ENCODE measurements at places on chromosomes 6 and 20.
A peak's percentile ranks its signal among the peaks of the same experiment; 100 is the strongest.

- no peak for ATAC-seq
Observed at GRCh38 chr6:108253241-108253640, 7.6 kb downstream of the SNX3 start.

DNA sequence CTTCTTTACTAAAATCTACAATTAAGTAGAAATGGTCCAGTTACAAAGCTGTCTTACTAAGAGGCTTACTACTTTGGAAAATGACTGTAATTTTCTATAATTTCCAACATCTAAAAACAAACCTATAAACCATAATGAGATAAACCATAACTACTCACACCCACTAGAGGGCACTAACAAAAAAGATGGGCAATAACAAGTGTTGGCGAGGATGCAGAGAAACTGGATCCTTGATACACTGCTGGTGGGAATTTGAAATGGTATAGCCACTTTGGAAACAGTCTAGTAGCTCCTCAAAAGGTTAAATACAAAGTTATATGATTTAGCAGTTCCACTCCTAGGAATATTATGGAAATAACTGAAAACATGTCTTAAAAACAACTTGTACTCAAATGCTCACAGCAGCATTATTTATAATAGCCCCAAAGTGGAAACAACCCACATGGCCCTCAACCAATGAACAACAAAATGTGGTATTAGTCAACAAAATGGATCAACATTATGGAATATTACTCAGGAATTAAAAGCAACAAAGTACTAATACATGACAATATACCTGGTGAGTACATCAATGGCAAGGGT lies 50.6 kb downstream of the GJA10 start:
- peak; percentile 15 for ATAC-seq

DNA sequence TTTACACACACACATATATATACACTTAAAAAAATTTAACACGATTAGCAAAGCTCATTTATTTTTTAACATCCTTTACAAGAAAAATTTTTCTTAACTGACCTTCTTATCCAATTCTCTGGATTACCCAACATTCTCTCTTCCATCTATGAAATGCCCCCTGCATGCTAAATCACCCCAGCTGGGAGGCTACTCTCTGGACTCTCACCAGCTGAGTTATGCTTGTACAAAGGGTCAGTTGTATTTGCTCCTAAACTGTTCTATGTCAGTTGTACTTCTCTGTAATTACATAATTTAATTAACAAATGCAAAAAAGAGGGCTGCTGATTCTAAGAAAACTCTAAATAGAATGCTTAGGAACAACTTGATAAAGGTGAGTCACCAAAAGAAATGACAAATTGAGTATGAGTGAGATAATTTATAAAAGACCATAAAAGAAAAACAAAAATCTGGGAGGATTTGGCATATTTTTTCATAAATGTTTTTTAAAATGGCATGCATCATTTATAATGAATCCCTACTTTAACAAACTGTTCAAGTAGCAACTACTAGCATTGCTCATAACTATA lies 120.5 kb downstream of the KIF13A start:
- no peak for ATAC-seq

GRCh38 chr6:3742426-3743344 lies 8.8 kb downstream of the PXDC1 start:
- ATAC-seq = peak; percentile 85

- no peak for ATAC-seq
Observed at GRCh38 chr6:116083052-116083451, 17.6 kb upstream of the NT5DC1 start.

GRCh38 chr6:37106982-37107491 lies 62.9 kb upstream of the PIM1 start:
- ATAC-seq = no peak

DNA sequence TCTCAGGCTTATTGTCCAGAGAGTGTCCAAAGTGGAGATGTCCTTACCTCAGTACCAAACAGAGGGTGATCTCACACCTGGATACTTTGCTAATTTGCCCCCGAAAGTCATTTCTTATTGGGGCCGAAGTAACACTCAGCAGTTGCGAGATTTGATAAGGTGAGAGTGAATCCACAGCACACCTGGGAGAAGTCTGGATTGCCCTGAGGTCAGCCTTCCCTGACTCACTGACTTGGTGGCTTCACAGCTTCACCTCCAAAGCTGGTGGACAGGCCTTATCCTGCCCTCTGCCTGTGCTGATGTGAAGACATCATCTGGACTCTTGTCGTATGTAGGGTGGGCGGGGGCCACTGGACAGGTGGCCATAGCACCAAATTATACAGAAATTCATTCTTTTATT lies 101.9 kb upstream of the ARMC2 start:
- no peak for ATAC-seq

GRCh38 chr6:125918681-125919566 lies 37.6 kb upstream of the HINT3 start:
- ATAC-seq = peak; percentile 91

DNA sequence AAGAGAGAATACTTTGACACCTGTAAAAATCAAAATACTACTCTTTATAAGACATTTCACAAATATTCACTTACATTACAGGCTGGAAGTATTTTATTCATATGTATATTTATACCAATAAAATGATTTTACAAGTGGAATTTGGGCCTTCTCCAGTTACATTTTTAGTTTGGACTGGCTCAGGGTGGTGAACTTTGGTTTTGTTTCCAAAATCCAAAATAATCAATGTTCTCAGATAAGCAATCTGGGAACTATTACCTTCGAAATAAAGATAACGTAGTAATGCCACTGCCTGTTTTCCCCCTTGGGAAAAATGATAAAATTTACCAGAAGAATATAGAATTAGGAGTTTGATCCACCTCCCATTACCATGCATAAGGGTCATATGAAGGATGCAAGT lies 31.6 kb upstream of the SCGN start:
- no peak for ATAC-seq

DNA sequence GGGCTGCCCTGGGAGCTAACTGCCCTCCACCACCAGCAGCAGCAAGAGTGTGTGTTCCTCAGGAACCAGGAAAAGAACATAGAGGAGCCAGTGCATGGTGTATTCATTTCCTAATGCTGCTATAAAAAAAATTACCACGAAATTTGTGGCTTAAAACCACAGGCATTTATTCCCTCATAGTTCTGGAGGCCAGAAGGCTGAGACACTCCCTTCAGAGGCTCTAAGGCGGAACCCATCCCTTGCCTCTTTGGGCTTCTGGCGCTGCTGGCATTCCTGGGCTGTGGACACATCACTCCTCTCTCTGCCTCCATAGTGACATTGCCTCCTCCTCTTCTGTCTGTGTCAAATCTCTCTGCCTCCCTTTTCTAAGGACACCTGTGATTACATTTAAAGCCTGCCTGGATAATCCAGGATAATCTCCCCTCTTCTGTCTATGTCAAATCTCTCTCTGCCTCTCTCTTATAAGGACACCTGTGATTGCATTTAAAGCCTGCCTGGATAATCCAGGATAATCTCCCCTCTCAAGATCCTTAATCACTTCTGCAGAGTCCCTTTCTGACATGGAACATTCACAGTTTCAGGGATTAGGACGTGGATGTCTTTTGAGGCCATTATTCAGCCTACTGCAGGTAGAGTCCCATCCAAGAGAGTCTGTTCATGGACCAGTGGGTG lies 54.7 kb downstream of the NDUFAF5 start:
- ATAC-seq = no peak
